Urinary bladder (tissue), 4 donors: ENCODE measurements at places on chromosomes 12 and 14. TPM values are rescaled to one million over a fixed set of nuclear protein-coding genes. Genes with fewer than 3 reads are reported as not detected.

GPRC5D gene
- 0.13 TPM for polyA plus RNA-seq

GPRC5A gene
- 8.5 TPM for polyA plus RNA-seq

DHRS2 gene
- polyA plus RNA-seq, result 309 TPM

CBLN3 gene
- 5.9 TPM for polyA plus RNA-seq

MORN3 gene
- polyA plus RNA-seq, result 0.34 TPM

LRRK2 gene
- polyA plus RNA-seq, result 9.7 TPM

SERPINA10 gene
- 0.10 TPM for polyA plus RNA-seq

TMEM179 gene
- polyA plus RNA-seq, result 3.0 TPM

HHIPL1 gene
- polyA plus RNA-seq, result 2.1 TPM

GLS2 gene
- polyA plus RNA-seq, result 0.90 TPM

MIPOL1 gene
- polyA plus RNA-seq, result 5.6 TPM

MYO1A gene
- 0.18 TPM for polyA plus RNA-seq

PTPN6 gene
- polyA plus RNA-seq, result 17.2 TPM

AKAP5 gene
- 0.35 TPM for polyA plus RNA-seq

CDK4 gene
- 89.9 TPM for polyA plus RNA-seq

FAM222A gene
- polyA plus RNA-seq, result 1.2 TPM

CCDC184 gene
- 3.7 TPM for polyA plus RNA-seq

COQ6 gene
- polyA plus RNA-seq, result 29.7 TPM

TCL1B gene
- not detected for polyA plus RNA-seq

HOXC5 gene
- polyA plus RNA-seq, result 0.11 TPM

CD163L1 gene
- polyA plus RNA-seq, result 1.5 TPM

ACSM4 gene
- polyA plus RNA-seq, result not detected

ABCC9 gene
- 14.3 TPM for polyA plus RNA-seq

KIF26A gene
- polyA plus RNA-seq, result 5.7 TPM

CPNE6 gene
- 1.9 TPM for polyA plus RNA-seq

NOC4L gene
- polyA plus RNA-seq, result 24.4 TPM

UNC79 gene
- polyA plus RNA-seq, result 0.11 TPM

CNTN1 gene
- polyA plus RNA-seq, result 67.0 TPM

NCAPD2 gene
- 19.0 TPM for polyA plus RNA-seq

NT5DC3 gene
- polyA plus RNA-seq, result 21.4 TPM

PROX2 gene
- not detected for polyA plus RNA-seq

OR6C3 gene
- polyA plus RNA-seq, result not detected

FLVCR2 gene
- polyA plus RNA-seq, result 3.6 TPM

ST8SIA1 gene
- polyA plus RNA-seq, result 22.3 TPM

C14orf180 gene
- polyA plus RNA-seq, result 1.2 TPM

CDC42BPB gene
- polyA plus RNA-seq, result 68.9 TPM

PTPRO gene
- polyA plus RNA-seq, result 0.91 TPM
